ENCODE measurements at places on chromosomes 1 and 21.

DNA sequence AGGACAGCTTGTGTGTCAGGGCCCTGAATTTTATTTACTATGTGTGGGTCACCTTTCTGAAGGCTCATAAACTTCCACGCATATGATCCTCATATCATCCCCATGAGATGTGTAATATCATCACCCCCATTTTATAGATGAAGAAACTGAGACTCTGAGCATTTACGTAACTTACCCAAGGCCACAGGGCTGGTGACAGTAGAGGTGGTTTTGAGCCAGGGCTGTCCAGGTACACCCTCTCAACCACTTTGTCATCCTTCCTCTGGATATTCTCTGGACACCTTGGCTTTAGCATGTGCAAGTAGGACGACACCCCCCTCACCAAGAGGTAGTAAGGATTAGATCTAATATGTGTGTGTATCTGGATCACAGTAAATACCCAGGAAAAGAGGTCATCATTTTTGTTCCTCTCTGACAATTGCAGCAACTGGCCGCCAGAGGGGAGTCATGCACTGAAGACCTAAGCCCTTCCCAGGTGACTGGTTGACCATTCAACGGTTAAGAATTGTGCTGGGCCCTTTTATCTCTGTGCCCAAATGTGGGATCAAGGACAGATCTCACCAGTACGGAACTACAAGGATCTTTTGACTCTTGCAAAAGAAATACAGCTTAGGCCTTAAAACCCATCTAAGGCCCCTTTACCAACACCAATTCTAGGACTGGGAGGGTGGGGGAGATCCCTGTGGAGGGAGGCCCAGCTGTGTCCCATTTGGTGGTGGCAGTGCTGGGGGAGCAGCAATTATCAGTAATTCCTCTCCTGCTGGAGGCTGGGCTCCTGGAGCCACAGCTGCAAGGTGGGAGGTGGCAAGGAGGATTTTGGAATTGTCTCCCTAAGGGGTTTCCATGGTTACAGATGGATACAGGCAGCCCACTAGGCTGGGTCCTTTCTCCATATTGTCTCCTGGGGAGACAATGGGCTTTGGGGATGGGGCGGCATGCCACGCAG is 13.7 kb upstream of the E2F2 start:
- peak; percentile 68 for DNase-seq

DNA sequence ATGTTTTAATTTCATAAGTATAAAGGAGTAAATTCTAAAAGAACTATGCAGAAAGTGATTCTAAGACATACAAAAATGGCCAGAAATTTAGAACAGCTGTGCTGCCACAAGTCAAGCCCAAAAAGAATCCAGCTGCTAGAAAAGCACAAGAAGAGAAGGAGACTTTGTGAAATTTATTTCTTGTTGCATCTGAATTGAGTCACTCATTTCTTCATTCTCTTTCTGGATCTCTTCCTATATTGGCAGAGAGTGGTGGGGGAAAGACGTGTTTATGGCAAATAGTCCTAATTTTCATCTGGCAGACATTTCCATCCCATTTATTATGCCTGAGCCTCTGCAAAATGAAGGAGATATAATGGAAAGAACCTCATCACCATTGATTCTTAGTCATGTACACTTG is 139.6 kb upstream of the CTTNBP2NL start:
- no peak for DNase-seq

- no peak for DNase-seq
Measured at GRCh38 chr1:182340233-182341058, 51.1 kb downstream of the GLUL start.

- DNase-seq = no peak
Measured at GRCh38 chr1:208192995-208193394, 51.2 kb downstream of the PLXNA2 start.

DNA sequence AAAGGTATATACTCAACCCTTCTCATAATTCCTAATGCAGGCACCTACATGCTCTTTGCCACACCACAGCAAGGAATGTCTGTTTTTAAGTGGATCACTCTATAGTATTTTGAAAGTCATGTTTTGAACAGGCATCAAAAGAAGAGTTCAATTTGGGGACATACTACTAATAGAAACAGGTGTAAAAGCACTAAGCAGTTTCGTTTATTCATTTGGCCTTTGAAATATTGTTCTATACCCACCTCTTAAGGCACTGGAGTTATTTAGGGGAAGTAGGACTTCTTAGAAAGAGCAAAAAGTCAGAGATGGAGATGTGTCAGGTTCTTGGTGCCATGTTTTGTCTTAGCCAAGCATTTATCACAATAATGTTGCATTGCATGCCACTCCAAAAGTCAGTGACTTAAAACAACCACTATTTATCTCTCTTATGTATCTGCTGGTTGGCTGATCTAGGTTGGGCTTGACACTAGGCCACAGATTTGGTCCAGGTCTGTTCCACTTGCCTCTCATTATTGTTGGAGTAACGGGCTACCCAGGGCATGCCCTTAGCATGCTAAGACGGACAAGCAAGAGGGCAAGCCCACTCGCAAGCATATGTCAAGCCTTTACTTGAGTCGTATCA is 107.5 kb downstream of the RGL1 start:
- no peak for DNase-seq

- no peak for DNase-seq
Measured at GRCh38 chr1:12548973-12549459, 69.0 kb downstream of the DHRS3 start.

DNA sequence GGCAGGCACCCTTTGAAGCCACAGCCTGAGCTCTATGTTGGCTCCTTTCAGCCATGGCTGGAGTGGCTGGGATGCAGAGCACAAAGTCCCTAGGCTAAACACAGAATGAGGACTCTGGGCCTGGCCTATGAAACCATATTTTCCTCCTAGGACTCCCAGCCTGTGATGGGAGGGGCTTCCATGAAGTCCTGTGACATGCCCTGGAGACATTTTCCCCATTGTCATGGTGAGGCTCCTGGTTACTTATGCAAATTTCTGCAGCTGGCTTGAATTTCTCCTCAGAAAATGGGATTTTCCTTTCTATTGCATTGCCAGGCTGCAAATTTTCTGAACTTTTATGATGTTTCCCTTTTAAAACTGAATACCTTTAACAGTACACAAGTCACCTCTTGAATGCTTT is 61.3 kb downstream of the VCAM1 start:
- DNase-seq = no peak

- no peak for DNase-seq
Measured at GRCh38 chr1:160711602-160712311, at the start of gene CD48. CD48 (minus strand) TSS chr1:160711822; CDS start chr1:160711763, 59 bp downstream.

GRCh38 chr1:246798606-246799496 is 74.6 kb downstream of the SCCPDH start:
- no peak for DNase-seq

GRCh38 chr1:234963180-234963903 is 165.3 kb downstream of the TOMM20 start:
- no peak for DNase-seq

GRCh38 chr1:181135815-181136737 is 47.6 kb downstream of the IER5 start:
- peak; percentile 25 for DNase-seq

DNA sequence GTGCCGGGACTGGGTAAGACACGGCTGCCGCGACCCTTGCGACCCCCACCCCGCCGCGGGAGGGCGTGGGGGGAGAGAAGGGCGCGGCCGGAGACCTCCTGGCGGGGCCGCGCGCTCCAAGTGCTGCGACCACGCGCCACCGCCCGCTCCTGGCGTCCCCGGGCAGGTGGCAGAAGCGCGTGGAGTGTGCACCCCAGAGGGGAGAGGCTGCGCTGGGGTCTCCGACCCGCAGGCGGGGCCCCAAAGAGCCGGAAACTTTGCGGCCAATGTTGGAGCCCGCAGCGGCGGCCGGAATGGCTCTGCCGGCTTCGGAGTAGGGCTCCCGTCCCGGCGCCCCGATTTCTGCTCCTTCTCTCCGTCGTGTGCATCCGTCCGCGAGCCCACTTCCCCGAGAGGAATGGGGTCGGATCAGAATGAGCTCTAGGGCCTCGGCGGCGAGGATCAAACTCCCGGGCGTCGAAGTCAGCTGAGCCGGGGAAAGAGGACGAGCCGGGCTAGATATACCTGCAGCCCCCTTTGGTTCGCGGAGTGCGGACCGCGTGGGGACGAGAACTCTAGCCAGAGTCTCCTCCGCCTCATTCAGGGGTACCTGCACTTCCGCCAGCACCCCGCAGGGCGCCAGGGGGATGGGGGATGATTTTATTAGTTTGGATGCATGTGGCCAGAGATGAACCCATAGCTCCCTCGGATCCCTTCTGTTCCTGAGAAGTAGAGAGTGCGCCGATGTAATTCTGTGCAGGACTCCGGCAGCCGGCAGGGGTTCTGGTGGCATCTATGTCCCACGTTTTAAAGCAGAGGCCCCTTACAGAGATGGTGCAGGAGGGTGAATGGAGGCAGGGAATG is 751 bp downstream of the STUM start:
- DNase-seq = peak; percentile 22

DNA sequence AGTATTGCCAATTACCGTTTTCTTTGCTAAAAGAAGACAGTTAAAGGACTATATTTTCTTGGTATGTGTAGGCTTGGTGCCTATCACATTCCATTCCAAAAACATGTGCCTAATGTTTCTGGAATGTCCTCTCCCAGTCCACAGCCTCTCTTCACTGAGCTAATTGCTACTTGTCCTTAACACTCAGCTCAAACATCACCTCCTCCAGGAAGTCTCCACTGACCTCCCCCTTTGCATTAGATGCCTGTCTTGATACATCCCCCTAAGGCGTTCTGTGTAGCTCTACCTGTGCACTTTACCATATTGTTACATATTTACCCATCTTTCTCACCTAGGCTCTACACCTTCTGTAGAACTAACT is 195.6 kb upstream of the CAMK1G start:
- DNase-seq = no peak

DNA sequence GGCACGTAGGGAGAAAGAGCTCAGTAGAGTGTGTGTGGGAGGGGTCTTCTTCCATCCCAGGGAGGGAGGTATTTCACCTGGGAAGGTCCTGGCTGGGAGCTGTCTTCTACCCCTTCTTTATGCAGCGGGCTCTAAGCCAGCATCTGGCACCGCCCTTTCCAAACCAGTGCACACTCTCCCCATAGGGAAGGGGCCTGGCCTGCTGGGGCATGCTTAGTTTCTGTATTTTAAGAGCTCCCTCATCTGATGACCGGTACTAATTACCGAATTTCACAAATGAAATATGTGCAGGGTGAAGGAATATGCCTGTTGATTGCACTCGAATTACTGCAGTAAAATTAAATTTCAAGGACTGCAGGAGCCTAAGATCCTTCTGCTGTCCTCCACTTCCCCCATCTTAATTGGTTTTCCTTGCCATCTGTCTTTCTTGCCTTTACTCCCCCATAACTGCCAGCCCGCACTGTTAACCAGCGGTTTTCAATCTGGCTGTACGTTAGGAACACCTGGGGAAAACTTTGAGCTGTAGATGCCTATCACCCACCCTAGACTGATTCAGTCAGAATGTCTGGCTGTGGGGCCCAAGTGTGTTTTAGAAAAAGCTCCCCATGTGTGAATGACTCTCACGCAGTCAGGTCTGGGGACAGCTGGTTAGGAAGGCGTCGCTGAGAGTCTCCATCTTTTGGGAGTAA is 20.1 kb downstream of the GALNT2 start:
- DNase-seq = no peak

DNA sequence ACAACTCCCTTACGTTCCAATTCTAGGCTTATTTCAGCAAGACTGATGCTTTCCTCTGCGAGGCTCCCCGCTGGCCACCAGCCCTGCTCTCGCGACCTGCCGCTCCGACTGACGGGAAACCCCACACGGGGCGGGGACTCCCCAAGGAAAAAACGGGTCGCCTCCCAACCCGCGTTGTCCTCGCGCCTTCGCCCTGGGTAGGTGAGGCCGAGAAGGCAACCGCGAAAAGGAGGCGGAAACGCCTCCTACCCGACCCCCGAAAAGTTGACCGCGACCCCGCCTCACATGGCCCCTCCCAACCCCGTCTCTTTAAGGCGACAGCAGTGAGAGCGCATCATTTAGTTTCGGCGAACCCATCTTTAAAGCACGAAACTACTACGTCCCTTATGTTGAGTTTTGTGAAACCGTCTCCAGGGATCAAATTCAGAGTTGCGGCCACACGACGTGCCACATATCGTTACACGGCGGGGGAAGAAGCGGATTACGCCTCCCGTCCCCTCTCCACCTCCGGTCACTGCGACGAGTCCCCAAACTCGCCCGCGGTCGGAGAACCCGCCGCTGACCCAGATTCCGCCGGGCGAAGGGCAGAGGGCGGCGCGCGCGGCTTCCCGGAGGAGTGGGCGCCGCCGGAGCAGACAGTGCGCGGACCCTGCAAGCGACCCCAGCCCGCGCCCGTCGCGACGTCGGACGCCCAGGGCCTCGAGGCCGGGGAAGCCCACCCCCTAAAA is 1.2 kb downstream of the ANP32E start:
- DNase-seq = peak; percentile 49

DNA sequence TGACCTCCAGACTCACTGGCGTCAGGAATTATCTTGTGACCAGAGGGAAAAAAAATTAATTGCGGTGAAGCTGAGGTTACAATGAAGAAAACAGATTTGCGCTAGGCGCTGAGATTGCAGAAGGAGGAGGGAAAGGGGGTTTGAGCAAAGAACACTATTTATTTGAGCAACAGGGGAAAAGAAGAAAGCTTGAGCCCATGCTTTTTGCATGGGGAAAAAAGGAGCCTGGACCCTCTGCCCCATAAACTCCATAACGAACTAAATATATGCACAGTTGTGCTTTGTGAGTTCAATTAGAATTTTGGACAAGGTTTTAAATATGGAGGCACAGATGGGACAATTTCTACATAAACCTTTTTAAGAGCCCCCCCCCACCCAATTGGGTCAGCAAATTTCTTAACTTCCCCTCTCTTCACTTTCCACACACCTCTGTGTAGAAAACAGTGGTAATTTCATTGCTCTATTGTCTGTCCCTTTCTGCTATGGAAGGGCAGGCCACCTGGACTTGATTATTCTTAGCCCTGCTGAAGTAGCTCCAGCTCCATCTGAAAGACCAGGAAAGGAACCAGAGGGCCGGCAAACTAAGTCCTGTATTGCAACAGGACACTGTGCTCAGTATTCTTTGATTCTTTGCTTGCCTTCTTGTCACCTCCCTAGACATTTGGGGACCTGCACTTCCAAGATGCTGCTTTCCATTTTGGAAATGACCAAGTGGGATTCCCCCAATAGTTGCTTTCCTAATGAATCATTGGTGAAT is 862 bp upstream of the ID3 start:
- DNase-seq = no peak

- DNase-seq = no peak
Measured at GRCh38 chr1:55544826-55545225, 329.7 kb upstream of the USP24 start.

GRCh38 chr1:83846138-83846537 is 152.8 kb downstream of the TTLL7 start:
- no peak for DNase-seq

DNA sequence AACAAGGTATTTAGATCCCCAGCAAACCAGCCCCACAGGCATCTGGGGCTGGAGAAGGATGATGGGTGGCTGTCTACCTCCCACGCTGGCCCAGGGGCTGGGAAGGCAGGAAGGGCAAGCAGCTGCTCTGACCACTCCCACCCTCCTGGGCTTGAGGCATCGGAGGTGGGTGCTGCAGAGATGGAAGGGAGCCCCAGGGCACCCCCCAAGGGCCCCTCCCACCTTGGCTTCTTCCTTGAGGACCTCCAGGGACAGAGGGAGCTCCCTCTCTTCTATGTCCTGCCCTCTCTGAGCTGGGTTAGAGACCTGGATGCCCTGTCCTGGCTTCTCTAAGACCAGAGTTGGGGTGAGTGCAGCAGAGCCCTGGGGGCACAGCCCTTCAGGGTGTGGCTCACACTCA is 3.1 kb downstream of the CD52 start:
- DNase-seq = no peak

All from hippocampal formation (tissue), 2 donors.